ENCODE measurements at places on chromosomes 6 and 20.

DNA sequence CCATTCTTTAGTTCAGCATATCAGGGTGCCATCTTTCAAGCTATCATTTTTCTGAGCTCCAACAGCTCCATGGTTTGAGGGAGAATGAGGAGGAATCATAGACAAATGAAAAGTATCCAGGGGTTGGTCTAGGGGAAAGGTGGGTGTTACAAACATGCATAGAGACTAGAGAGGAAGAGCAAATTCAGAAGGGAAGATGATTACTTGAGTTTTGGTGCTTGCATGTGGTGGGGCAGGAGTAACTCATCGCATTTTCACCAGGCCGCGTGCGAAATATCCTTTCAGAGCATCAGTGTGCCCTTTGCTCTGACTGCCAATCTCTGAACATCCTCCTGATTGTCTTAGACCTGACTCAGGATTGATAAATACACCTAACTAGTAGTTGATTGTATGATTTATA lies 7.7 kb upstream of the BICRAL start:
- DNase-seq, result peak; percentile 27

DNA sequence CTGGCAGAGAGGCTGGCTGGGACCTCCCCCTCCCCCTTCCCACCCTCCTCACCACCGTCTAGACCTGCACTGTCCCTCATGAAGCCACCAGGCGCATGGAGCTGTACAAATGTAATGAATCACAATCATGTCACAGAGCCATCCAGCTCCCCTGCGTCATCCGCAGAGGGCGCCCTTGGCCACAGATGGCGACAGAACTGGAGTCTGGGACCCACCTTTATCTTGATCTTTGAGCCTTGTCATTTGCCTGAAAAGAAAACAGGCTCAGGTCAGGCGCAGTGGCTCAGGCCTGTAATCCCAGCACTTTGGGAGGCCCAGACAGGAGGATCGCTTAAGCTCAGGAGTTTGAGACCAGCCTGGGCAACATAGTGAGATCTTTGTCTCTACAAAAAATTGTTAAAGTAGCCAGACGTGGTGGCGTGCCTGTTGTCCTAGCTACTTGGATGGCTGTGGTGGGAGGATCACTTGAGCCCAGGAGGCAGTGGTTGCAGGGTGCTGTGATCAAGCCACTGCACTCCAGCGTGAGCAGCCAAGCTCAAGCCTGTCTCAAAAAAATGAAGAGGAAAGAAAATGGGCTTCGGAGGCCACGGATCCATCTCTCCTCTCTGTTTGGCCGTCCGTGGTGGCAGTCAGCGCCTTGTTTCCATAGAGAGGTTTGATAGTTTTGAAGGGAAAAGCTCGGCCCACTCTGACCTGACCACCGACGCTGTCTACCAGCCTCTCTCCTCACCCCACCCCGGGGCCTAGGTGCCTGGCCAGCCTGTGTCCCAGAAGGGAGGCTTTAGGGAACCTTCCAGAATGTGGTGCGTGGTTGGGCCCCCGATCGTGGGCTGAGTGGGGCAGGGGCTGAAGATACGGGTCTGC lies 6.2 kb downstream of the COL9A3 start:
- DNase-seq, result no peak

DNA sequence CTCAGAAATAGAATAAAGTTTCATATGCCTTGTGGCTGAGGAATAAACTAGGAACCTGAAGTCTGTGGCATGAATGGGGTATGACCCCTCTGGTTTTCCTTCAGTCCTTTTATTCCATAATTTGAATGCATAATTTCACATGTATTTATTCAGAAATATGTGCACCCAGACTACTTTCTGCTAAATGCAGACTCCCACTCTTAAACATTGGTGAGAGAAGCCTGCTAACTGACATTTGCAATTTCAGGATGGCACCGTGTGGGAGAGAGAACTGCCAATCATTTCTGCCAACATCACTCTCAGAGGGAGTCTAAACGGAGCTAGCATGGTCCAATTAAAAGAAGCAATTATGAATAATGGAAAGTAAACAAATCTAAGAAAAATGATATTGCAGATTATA lies 141.3 kb downstream of the ADGRB3 start:
- DNase-seq, result no peak

DNA sequence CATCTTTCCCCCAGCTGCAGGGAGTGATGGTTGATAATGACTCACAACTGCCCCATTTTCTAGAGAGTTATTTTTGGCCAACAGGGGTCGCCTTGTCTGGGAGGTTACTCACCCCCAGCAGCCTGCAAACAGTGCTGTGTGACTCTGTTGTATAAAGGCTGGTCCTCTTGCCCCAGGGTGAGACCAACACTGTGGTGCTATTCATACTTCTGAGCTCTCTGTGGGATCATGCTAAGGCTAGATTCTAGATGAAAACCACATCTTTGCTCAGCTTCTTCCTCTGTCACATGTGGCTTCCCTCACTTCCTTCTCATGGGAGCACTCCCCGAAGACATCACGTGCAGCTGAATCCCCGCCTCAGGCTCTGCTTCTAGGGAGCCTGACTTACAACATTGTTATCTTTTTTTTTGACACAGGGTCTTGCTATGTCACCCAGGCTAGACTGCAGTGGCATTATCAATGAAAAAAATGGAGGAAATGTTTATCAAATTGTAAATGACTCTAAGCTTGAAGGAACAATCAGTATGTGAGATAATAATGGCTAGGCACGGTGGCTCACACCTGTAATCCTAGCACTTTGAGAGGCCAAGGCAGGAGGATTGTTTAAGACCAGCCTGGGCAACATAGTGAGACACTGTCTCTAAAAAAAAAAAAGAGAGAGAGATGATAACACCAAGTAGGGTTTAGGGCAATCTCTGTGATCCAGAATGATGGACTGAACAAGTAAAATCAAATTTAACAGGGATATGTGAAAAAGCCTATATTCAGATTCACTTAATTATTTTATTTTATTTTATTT lies 55.7 kb upstream of the SLC23A2 start:
- peak; percentile 77 for DNase-seq

GRCh38 chr20:46954490-46955038 lies 59.9 kb downstream of the EYA2 start:
- DNase-seq, result no peak

GRCh38 chr20:20887593-20888265 lies 175.3 kb upstream of the RALGAPA2 start:
- DNase-seq, result no peak

- DNase-seq, result no peak
Observed at GRCh38 chr20:25408890-25409289, 1.4 kb downstream of the GINS1 start.

GRCh38 chr6:125584468-125584939 lies 164.9 kb upstream of the HEY2 start:
- no peak for DNase-seq

- no peak for DNase-seq
Observed at GRCh38 chr6:83216806-83217205, 23.6 kb downstream of the RWDD2A start.

DNA sequence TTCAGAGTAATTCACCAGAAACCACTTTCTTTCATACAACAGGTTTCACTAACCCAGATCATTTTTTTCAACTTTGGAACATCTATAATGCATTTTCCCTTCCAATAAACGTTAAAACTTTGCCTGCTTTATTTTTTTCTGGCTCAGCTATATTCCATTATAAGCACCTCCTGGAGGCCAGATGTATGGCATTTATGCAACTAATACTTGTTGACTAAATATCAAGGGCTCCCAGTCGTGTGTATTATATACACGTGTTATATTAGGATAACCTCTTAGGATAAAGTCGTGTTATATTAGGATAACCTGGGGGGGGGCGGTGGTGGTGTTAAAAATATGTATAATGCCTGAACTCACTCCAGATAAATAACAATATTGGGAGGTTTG lies 6.7 kb downstream of the OPN5 start:
- DNase-seq, result no peak

GRCh38 chr20:9916761-9917160 lies 77.9 kb upstream of the PAK5 start:
- DNase-seq, result no peak

DNA sequence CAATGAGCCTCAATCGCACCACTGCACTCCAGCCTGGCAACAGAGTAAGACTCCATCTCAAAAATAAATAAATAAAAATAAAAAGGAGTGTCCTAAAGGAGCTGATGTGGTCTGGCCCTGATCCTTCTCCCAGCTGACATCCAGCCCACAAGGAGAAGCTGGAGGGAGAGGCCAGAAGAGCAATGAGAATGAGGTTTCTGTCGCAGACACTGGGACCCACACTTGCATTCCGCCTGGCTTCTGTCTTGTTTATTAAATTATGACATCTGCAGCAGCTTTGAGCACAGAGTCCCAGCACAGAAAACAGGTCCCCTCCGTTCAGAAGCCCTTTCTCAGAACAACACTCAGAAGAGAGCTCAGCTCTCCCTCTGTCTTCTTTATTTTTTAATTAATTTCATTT lies 10.3 kb upstream of the E2F1 start:
- no peak for DNase-seq

GRCh38 chr6:25302151-25302550 lies 23.0 kb downstream of the CARMIL1 start:
- no peak for DNase-seq

DNA sequence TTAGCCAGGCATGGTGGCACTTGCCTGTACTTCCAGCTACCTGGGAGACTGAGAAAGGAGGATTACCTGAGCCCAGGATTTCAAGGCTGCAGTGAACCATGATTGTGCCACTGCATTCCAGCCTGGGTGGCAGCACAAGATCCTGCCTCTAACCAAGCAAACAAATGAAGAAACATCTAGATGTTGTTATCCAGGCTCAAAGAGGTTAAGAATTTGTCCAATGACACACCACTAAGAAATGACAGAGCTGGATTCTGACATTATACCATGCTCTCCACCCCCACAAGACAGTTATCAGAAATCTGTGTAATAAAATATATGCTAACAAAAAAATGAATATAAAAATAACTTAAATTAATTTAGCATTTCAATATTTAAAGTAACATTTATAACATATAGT lies 925.5 kb upstream of the SLC35B3 start:
- DNase-seq, result no peak

GRCh38 chr6:85975957-85976356 lies 333.3 kb upstream of the SYNCRIP start:
- DNase-seq, result no peak

DNA sequence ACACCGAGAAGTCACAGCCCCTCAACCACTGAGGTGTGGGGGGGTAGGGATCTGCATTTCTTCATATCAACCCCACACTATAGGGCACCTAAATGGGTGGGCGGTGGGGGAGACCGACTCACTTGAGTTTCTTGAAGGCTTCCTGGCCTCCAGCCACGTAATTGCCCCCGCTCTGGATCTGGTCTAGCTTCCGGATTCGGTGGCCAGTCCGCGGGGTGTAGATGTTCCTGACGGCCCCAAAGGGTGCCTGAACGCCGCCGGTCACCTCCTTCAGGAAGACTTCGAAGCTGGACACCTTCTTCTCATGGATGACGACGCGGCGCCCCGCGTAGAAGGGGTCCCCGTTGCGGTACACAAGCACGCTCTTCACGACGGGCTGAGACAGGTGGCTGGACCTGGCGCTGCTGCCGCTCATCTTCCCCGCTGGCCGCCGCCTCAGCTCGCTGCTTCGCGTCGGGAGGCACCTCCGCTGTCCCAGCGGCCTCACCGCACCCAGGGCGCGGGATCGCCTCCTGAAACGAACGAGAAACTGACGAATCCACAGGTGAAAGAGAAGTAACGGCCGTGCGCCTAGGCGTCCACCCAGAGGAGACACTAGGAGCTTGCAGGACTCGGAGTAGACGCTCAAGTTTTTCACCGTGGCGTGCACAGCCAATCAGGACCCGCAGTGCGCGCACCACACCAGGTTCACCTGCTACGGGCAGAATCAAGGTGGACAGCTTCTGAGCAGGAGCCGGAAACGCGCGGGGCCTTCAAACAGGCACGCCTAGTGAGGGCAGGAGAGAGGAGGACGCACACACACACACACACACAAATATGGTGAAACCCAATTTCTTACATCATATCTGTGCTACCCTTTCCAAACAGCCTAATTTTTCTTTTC lies at the start of gene DCDC2:
TSS of gene DCDC2 (minus strand) at position 724 of the 883 bp plus-strand sequence. CDS start at position 415, 309 bp downstream.
- peak; percentile 36 for DNase-seq

GRCh38 chr6:48032151-48032550 lies 78.8 kb downstream of the PTCHD4 start:
- DNase-seq, result no peak

DNA sequence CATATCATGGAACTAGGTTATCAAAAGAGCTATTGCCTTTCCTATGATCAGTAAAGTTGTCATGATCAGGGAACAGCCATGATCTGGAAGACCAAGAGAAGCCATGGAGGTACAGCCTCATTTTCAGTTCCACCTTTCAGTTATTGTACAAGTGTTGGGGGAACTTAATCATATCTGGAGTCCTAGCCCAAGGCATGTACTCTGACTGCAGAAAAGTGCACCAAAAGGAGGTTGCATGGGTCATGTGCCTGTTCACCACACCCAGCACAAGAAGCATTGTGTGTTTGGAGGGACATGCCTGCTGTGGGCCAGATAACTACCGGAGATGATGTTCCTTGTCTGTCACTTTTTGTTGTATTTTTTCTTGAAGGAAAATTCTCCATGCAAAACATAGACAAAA lies 185.8 kb upstream of the MAN1A1 start:
- no peak for DNase-seq

- peak; percentile 22 for DNase-seq
Observed at GRCh38 chr6:41200901-41201763, at the start of gene TREML2. TSS of gene TREML2 (minus strand) at chr6:41201149. CDS start at chr6:41201008, 141 bp downstream.

- DNase-seq, result no peak
Observed at GRCh38 chr6:28105245-28105639, 19.2 kb upstream of the ZSCAN16 start.

GRCh38 chr6:168515376-168515775 lies 74.4 kb downstream of the SMOC2 start:
- DNase-seq, result no peak

DNA sequence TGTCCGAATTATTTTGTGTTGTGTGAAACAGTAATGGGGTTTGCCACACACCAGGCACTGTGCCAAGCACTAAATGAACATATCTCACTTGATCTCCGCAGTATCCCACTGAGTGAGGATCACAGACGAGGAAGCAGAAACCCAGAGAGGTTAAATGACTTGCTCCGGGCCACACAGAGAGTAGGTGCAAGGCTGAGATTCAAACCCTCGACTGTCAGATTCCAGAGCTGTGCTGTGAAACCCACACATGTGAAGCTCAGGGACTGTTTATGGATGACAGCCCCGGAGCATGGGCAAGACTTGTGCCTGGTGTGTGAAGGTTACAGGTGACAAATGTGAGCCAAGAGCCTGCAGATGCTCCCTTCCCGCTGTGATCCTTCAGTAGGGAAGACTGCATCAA lies 87.8 kb upstream of the SIRPA start:
- no peak for DNase-seq

- DNase-seq, result no peak
Observed at GRCh38 chr6:160962835-160963623, 28.5 kb upstream of the MAP3K4 start.

DNA sequence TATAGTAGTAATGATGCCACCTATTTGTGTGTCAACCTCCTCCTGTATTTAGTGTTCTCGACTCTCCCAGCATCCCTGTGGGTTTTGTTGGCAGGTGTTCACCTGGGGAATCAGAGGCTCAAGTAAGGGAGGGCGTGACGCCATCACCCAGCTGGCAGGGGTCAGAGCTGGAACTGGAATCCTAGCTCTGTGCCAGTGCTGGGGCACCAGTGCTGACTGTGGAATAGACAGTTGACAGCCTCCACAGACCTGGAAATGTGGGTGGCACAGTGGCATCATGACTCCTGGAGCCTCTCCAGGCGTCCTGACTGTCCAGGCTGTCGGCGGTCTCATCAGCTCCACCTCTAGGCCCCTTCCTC lies 102.8 kb downstream of the SYCP2 start:
- no peak for DNase-seq

GRCh38 chr6:16659466-16660156 lies 101.6 kb downstream of the ATXN1 start:
- DNase-seq, result no peak

Measured in CD4-positive, alpha-beta T cell treated with Interleukin-6 at 100 ng/mL for 8 hours (primary cell).